Activated CD4-positive, alpha-beta T cell treated with anti-CD3 and anti-CD28 coated beads, Interleukin-2, Interleukin-6, amounts not matched to agents 100 ng/mL and 50 ng/mL, durations not matched to agents 16 hours and 8 hours (primary cell): ENCODE measurements at places on chromosomes 2 and 18.

- DNase-seq: no peak
Observed at GRCh38 chr2:240905176-240905781, 857 bp upstream of the CROCC2 start.

GRCh38 chr18:25042641-25043051 is 309.3 kb downstream of the ZNF521 start:
- no peak for DNase-seq

DNA sequence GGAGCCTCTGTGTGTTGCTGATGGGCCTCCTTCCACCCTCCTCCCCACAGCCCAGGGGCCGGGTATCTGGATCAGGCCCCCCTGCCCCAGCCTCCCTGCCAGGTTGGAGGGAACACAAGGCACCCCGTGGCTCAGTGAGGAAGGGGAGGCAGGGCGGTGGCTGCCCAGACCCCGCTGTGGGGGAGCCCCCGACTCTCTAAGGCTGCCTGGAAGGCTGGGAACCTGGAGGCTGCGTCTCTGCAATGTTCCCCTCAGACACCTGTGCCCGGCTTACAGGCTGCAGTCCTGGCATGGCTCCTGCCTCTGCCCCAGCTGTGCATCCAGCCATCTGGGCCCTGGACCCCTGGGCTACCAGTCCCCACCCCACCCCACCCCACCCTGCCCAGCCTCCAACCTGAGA is 438 bp upstream of the MAB21L4 start:
- no peak for DNase-seq

GRCh38 chr2:3482363-3482821 is 36.9 kb downstream of the ADI1 start:
- DNase-seq: no peak

DNA sequence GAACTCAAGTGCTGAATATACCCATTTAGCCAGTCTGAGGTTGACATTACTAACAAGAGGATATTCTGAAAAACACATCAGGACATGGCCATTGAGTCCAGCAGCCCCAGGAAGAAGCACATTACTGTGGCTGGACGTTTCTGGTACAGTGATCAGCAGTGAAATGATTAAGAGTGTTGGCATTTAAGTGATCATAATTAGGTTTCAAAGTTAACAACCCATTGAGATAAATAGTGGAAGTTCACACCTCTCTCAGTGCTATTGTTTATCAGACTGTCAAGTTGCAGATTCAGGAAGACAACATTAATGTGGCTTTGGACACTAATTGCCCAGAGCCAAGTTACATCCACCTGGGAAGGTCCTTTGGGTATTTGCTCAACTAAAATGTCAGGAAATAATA is 139.5 kb upstream of the GAREM1 start:
- no peak for DNase-seq

DNA sequence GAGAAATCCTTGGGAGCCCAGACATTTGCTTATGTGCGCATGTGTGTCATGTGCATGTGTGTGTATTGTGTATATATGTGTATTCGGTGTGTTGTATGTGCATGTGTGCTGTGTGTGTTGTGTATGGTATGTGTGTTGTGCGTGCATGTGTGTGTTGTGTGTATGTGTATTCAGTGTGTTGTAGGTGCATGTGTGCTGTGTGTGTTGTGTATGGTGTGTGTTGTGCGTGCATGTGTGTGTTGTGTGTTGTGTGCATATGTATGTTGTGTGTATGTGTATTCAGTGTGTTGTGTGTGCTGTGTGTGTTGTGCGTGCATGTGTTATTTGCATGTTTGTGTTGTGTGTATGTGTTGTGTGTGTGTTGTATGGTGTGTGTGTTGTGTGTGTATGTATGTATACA is 136.9 kb downstream of the SH3RF3 start:
- DNase-seq: no peak

DNA sequence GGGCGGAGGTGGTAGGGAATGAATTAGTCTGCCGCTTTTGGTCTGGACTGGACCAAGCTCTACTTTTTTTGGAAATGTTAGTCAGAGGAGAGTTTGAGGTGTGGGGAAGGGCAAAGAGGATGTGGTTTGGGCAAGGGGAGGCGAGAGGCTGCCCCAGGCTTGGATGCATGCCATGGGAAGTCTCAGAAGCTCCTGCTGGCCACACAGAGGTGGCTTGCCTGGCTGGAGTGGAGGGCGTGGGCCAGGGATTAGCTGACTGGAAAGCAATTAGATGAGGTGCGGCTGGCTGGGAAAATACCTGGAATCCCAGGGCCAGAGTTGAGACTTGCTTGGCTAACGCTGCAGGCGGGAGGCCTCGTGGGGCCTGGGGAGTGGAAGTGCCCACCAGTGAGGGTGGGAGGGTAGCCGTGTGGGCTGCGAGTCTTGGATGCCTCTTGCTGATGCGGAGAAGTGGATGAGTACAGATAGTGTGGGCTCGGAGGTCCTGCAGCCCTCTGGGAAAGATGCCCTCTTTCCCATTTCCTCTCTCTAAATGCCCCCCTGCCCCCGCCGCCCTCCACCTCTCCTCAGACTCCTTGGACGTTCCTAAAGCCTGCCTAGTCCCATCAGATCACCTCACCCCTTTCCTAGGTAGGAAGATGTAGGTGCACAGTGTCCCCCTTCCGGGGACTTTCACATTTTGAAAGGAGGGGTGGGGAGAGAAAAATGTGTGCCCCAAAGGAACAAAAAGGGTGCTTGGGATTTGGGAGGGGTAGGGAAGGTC is 117.6 kb downstream of the SMAD7 start:
- DNase-seq: peak; percentile 62

DNA sequence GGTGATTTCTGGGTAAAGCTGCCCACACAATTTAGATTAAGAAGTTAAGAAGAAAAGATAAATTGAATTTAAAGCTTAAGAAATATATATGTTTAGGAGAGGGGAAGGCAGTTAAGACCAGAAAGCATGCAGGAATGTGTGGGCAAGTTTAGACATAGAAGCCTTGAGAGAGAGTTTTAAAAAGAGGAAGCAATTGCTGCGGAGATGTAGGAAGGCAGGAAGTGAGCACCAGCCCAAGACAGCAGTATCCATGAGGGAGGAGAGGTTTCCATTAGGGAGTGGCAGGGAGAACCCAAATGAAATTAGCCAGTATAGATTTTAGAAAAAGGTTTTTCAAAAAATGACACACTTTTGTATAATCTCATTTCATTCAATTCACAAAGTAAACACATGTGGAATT is 24.3 kb downstream of the DSC2 start:
- DNase-seq: no peak

- no peak for DNase-seq
Observed at GRCh38 chr2:183459466-183459865, 335.2 kb downstream of the NUP35 start.

DNA sequence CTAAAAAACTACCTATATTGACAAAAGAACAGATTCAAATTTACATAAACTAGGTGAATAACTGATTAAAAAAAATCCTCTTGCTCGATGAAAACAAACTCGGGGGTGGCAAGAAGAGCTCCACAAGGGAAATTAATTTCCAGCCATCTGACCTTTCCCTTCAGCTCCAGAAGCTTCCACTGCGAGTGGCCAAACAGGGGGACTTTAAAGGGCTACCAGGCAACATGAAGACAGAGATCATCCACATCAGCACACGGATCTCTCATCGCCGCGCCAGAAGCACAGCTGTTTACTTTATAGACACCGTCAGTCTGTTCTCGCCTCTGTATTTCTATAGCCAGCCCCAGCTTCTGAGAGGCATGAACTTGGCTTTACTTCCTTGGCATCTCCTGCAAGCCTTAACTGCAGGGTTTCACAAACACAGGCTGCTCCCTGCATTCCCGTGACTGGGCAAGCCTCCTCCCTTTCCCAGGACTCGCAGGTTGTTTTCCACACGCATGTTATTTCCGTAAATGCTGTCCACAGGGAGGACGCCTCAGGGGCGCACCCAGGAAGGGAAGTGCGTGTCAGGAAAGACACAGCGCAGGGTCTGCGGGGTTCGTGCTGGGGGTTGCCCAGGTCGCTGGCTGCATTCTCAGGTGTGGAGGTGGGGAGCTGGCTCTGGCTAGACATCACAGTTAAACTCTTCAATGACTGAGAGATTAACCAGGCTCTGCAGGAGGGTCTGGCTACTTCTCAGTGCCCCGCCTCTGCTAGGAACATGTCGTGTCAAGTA is 85.0 kb downstream of the USP40 start:
- no peak for DNase-seq

GRCh38 chr2:19916385-19916950 is 14.7 kb upstream of the TTC32 start:
- DNase-seq: no peak

DNA sequence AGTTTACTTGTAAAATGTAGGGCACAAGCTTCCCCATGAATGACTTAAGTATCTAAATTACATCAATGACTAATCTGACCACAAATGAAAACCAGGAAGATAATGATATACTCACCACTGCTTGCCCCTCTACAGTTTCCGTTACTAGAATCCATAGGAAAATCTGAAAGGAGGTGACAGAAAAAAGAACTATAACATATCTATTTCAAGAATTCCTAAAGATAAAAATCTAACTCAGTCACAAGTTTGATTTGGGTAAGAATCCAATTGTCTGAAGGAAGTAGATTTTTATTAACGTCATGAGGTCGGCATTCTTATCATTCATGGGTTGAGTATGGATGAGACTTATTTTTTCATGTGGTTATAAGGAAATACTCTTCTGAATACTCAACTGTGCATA is 7.8 kb downstream of the FRZB start:
- no peak for DNase-seq

GRCh38 chr2:32714521-32714920 is 86.7 kb downstream of the TTC27 start:
- no peak for DNase-seq

DNA sequence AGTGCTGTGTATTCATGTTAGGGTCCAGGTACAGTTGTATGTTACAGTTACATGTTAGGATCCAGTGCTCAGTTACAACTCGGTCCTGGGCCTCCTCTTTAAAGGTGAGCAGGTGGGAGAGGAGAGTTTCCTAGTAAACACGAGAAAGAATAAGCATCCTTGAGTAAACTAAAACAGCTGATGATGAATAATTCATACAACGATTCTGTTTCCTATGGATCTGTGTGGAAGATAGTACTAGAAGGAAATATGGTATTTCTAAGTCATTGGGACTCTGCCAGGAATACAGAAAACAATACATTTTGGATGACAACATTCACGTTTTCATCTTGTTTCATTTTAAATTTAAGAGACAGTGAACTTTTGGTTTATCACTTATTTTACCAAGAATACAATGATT is 29.5 kb downstream of the SNTG2 start:
- no peak for DNase-seq

DNA sequence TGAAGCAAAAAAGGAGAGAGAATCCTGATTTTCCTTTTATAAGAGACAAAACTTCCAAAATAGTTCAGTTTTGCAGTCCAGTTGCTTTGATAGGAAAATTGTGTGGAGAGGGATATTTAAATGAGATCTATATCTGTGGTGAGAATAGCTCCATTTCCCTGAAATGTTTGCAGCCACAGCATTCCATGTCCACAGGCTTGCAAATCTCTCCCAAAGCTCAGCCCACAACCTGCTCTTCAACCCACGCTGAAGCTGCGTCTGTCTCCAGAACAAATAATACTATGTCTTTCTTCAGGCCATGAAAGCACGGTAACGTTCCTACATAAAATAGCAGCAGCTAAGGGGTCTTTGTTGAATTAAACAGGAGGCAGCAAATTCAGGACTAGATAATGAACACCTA is 31.8 kb downstream of the TMEM17 start:
- no peak for DNase-seq

DNA sequence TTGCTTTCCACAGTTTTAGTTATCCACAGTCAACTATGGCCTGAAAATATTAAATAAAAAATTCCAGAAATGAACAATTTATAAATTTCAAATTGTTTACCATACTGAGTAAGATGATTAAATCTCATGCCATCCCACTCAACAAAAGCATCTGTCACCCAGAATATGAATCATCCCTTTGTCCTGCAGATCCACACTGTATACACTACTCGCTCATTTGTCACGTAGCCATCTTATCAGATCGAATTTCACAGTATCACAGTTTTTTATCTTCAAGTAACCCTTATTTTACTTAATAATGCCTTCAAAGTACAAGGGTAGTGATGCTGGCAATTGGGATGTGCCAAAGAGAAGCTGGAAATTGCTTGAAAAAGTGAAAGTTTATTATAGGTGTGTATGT is 291.8 kb upstream of the LRATD1 start:
- DNase-seq: no peak

DNA sequence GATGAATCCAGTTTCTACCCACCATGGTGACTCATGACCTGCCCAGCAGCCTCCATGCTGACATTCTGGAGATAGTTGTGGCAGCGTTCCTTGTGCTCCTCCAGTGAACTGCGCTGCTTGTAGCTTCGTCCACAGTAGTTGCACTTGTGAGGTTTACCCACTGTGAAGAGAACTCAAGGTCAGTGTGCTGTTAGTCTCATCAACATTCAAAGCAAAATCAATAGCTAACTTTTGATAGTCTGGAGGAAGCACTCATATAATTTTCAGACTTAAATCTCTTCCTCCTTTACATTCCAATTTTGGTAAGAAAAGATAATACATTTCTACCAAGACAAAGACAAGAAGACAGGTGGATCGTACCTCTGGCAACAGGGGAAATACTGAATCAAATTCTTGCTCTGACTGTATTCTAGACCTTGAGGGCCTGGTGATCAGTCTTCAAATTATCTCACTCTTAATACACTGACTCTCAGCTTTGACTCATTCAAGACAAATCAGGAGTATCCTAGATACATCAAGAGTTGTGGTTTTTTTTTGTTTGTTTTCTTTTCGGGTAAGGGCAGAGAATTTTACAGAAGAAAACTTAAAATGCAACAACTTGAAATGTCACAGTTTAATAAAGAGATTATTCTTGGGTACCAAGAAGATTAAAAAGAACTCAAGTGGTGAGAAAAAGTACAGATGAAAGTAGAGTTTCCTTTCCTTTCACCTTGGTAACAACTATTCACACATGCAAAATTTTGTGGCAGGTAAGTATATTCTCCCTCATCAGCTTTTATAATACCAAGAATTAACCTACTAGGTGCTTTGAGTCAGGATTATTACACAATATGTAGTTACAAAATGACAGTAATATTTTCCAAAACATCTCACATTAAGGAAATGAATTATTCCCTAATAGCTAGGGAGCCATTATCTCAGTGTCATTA is 129.2 kb downstream of the IKZF2 start:
- peak; percentile 70 for DNase-seq

- DNase-seq: no peak
Observed at GRCh38 chr2:31577143-31577542, 3.6 kb downstream of the SRD5A2 start.
